ENCODE measurements at places on chromosomes 3 and 15.

DNA sequence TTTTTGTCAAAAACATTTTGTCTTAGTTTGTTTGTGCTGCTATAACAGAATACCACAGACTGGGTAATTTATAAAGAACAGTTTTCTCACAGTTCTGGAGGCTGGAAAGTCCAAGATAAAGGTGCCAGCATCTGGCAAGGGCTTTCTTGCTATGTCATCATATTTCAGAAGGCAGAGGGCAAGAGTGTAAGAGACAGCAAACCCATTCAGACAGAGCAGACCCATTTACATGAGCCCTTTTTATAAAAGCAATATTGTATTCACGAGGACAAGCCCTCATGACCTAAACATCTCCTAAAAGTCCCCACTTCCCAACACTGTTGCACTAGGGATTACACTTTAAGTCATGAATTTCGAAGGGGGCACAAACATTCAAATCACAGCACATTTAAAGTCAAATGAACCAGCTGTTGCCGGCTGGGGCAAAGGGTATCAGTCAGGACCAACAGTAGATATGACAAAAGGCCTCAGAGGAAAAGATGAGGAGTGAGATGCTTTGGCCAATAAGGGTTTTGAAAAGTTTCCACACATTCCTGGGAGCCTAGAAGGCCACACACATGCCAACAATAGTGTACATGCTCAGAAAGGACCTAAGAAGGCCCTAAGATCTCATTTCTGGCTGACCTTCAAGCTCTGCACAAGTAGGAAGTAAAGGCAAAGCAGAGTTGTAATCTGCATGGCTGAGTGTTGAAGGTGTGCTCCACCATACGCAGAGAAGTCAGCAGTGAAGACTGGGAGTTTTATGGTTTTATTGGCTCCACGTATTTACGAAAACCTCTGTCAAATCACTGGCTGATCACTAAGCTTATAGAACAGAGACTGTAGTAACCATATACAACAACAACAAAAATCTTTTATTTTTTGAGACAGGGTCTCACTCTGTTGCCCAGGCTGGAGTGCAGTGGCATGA is 37.9 kb downstream of the UQCC5 start:
- no peak for DNase-seq

DNA sequence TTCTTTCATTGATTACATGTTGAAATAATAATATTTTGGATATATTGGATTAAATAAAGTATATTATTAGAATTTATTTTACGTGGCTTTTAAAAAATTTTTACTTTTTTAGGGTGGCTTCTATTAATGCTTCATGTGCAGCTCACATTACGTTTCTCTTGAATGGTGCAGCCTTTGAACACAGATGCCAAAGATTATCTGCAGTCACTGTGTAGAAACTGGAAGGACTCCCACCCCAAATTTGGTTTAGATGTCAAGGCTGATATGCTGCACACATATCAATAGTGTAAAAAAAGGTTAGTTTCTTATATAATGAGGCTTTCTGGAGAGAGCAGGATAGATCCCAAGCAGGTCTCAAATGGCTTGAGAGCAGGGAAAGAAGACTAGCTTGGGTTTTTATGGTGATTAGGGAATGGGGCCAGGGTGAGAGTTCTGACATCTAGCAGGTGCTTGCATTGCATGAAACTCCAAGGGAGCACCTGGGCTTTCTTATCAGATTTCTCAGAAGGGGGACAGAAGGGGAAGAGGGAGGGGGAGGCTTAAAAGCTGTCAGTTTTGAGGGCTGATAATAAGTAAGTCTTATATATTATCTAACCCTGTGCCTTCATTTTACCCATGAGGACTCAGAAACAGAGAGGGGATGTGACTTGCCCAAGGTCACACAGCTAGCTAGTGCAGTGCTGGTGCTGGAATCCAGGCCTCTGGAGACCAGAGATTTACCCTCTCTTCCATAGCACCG is 89.6 kb downstream of the CHST2 start:
- DNase-seq: no peak

DNA sequence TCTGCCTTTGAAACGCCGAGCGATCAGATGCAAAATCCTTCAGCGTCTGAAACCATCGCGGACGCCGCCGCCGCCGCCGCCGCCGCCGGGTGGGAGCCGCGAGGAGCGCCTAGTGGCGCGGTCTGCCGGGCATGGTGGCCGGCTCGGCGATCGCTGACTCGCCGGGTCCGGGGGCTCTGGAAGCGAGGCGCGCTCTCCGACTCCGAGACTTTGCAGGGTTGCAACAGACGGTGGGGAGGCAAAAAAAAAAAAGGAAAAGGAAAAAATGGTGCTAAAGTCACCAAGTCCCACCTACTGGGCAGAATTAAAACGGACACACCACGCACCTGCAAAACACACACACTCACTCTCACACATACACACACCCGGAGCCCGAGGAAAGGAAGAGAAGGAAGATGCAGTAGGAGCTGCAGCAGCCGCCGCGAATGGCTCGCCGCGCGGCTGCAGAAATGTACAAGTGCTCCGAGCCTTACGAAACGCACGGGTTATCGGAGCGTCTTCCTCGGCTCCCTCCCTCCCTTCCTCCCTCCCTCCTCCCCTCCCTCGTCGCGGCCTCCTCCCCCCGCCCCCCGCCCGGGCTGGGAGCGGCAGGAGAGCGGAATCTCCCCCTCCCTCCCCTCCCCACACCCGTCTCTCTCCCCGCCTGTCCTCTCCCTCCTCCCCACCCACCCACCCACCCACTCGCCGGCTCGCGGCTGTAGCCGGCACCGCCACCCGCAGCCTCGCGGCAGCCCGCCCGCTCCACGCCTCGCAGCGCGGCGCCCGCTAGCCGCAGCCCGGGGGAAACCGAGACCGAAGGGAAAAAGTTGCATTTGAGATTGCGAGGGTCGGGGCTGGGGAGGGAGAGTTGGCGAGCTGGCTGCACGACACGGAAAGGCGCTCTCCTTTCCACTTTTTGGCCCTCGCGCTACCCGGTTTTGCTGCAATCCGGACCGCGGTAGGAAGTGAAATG is at the start of gene NTRK3:
Gene NTRK3, minus strand, starts transcription at position 461 of the 952 bp plus-strand sequence. CDS start 586 bp downstream, outside the sequence.
- DNase-seq: no peak

- DNase-seq: no peak
These were observed 293.6 kb upstream of the MDFIC2 start for GRCh38 chr3:70606018-70606417.

- no peak for DNase-seq
These were observed 87.9 kb downstream of the ITPR1 start for GRCh38 chr3:4581124-4581424.
